ENCODE measurements at places on chromosomes 4 and X.

GRCh38 chr4:45399116-45399515 lies 672.8 kb upstream of the GNPDA2 start:
- DNase-seq = no peak

GRCh38 chr4:29405116-29405515 lies 1315.1 kb upstream of the PCDH7 start:
- DNase-seq = no peak

DNA sequence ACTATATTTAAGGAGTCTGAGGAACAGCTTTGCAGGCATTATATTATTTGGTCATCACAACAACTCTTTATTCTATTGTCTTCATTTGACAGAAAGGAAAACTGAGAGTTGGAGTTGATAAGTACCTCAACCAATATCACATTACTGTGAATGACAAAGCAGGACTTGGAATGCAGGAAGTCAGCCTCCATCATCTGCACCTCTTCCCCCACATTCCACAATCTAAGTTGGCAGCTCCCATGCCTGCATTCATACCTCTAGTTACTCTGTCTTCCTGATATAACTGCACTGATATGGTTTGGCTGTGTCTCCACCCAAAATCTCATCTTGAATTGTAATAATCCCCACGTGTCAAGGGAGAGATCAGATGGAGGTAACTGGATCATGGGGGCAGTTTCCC lies 356.7 kb downstream of the GALNTL6 start:
- no peak for DNase-seq

- no peak for DNase-seq
Measured at GRCh38 chrX:11532291-11533078, 133.2 kb downstream of the ARHGAP6 start.

- no peak for DNase-seq
Measured at GRCh38 chrX:69424910-69425309, 79.2 kb upstream of the NALF2 start.

DNA sequence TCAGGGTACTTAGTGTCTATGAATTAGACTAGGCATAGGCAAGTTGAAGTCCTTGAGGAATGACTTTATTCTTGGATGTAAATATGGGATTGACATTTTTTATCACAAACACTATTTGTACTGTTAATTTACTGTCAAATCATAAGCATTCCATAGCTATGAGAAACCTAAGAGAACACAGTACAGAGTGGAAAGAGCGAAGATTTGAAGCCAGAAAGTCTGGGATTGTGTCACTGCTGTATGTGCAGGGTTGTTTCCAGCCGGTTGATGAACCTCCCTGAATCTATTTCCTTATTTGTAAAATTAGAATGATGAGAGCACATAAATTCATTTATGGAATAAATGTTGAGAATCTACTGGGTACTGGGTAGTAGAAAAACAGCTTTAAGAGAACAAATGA lies 14.4 kb upstream of the KLHL5 start:
- no peak for DNase-seq

GRCh38 chr4:153809916-153810810 lies 21.3 kb upstream of the SFRP2 start:
- DNase-seq = no peak

DNA sequence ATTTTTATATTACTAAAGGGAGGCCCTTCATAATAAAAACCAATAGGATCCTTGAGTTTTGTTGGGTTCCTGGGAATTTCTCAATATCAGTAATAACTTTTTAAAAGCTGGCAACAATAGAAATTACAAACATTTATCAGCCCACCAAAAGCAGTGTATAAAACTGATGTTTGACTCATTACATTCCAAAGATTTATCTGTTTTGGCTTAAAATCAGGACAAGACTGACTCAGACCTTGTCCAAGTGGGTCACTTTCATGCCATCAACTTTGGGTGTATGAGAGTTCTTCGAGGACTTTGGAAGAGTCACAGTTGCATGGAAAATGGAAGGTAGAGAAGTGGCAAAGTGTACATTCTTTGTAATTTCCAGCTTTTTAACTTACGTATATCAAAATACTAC lies 102.8 kb downstream of the FRMPD4 start:
- no peak for DNase-seq

GRCh38 chr4:85741921-85742591 lies 267.1 kb downstream of the ARHGAP24 start:
- no peak for DNase-seq

DNA sequence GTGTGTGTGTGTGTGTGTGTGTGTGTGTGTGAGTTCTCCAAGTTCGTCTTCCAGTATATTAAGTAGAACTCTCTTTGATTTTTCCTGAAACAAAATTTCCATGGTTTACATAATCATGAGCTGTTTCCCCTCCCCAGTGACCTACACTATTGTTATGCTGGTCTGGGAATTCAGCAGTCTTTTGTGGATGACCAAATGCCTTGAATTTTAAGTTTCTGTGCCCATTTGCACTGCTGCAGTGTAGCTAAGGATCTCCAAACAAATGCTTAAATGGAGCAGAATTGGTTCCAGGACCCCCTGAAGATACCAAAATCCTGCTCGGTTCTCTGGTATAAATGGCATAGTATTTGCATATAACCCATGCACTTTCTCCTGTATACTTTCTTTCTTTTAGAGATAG lies 77.2 kb upstream of the SLC34A2 start:
- DNase-seq = no peak

GRCh38 chr4:8310306-8310705 lies 40.8 kb downstream of the HTRA3 start:
- DNase-seq = no peak

GRCh38 chr4:152719801-152720556 lies 40.2 kb upstream of the TMEM154 start:
- no peak for DNase-seq

GRCh38 chr4:55326629-55327028 lies 19.4 kb upstream of the SRD5A3 start:
- DNase-seq = no peak

GRCh38 chrX:3286196-3286945 lies 60.1 kb downstream of the MXRA5 start:
- DNase-seq = no peak

DNA sequence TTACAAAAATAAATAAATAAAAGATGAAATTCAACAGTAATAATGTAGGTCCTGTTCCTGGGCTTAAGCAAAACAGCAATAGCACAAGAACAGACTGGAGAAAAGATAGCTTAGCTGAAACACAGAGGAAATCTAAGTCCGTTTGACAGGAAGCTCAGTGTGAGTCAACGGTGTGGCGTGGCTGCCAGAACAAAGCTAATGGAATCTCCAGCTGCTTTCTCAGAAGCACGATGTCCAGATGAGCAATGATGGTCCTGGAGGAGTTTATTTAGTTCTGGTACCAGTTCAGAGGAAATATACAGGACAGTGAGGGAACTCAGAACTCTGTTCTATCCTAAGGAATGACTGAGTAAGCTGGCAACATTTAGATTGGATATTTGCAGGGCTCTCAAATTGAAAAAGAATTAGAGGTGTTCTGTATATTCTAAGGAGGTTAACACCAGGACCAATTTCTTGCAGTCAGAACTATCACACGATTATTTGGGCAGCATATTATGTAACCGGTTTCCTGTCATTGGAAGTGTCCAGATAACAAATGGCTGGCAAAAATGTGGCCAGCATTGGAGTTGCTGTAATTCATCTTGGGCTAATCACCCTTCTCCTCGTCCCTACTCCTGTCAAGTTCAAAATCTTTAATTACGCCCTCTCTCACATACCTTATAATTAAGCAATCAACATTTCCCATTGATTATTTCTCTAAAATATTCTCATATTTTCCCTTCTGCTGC lies 12.7 kb downstream of the GAB3 start:
- no peak for DNase-seq

GRCh38 chrX:87941841-87942240 lies 424.2 kb downstream of the KLHL4 start:
- no peak for DNase-seq

- no peak for DNase-seq
Measured at GRCh38 chr4:113772319-113772718, 10.8 kb upstream of the CAMK2D start.

DNA sequence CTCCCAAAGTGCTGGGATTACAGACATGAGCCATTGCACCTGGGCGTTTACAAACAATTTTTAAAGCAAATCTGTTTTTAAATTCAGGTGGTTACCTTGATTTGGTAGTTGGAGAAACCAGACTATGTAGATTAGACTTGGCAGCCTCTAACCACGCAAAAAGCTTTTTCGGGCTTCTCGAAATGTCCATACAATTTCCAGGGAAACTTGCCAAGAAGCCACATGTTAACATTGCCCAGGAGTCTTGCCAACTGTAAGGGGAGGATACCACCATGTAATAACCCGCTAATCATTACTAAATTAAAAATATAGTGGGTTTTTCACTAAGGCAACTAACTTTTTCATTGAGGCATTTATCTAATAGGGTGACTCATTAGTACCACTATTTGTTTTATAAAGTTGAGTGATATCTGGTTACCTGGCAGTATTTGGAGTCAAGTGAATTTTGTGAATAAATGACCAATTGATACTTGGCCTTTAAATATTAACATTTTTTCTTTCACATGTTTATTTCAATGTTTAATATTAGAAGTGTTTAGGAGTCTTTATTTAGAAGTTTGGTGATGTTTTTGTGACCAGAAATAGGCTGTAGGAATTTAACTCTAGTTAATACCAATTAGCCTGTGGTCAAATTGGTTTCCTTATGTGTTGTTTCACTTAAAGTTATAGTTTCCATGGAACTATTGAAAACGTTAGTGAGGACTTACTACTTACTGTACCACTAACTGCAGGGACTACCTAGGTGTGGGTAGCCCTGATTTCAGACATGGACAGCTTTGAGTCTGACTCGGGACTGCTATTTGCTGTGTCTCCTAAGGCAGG lies 61.3 kb downstream of the CLDN34 start:
- no peak for DNase-seq

DNA sequence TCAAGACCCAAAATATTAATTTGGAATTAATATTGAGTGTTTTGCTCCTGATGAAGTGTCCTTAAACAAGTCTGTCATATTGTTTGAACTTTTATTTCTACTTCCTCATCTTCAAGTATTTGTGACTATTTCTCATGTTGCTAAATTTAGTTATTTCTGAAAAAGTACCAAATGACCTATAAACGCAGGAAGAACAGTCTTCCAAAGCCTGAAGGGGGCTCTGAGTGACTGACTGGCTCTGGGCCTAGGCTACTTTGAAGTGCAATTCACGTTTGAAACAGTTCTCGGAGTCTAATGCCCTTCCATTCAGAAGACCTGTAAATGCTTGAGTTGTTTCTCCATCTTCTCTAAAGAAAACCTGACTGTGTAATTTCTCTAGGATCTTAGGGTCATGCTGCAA lies 26.5 kb downstream of the GALNT7 start:
- no peak for DNase-seq

GRCh38 chrX:23331701-23332100 lies 2.9 kb upstream of the PTCHD1 start:
- no peak for DNase-seq

DNA sequence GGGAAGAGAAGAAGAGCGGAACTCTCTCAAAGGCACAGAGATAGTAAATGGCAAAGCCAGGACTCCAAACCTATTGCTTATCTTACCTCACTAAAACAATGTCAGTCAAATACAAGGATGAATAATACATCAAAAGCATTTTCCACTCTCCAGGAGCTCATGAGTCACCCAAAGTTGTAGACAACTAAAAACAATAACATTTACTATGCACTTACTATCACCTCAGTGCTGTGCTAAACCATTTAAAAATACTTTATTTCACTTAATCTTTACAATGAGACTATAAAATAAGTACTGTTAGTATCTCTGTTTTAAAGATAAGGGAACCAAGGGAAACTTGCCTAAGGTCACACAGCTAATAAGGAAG lies 163.2 kb upstream of the SPANXC start:
- no peak for DNase-seq

DNA sequence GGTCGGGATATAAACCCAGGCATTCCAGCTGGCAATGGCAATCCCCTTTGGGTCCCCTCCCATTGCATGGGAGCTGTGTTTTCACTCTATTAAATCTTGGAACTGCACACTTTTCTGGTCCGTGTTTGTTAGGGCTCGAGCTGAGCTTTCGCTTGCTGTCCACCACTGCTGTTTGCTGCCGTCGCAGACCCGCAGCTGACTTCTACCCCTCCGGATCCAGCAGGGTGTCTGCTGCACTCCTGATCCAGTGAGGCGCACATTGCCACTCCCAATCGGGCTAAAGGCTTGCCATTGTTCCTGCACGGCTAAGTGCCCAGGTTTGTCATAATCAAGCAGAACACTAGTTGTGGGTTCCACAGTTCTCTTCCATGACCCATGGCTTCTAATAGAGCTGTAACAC lies 1322.1 kb downstream of the ADGRL3 start:
- DNase-seq = no peak

GRCh38 chr4:183330841-183331240 lies 8.6 kb upstream of the CLDN24 start:
- no peak for DNase-seq

DNA sequence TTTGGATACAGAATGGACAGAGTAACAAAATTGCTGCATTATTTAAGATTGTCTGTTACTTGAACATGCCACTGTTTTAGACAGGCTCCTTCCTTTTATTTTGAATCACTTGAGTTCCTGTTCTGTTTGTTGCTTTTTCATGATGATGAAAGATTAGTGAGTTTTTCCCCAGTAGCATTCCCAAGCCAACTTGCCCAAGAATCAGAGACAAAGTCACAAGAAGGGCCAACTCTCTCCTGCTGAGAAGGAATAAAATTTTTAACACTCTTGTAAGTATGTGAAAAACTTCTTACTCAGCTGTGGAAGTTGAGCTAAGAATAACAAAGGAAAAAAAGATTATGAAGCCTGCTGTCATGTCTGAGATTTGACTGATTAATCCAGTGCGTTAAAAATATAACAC lies 104.2 kb downstream of the KLHL8 start:
- DNase-seq = no peak

DNA sequence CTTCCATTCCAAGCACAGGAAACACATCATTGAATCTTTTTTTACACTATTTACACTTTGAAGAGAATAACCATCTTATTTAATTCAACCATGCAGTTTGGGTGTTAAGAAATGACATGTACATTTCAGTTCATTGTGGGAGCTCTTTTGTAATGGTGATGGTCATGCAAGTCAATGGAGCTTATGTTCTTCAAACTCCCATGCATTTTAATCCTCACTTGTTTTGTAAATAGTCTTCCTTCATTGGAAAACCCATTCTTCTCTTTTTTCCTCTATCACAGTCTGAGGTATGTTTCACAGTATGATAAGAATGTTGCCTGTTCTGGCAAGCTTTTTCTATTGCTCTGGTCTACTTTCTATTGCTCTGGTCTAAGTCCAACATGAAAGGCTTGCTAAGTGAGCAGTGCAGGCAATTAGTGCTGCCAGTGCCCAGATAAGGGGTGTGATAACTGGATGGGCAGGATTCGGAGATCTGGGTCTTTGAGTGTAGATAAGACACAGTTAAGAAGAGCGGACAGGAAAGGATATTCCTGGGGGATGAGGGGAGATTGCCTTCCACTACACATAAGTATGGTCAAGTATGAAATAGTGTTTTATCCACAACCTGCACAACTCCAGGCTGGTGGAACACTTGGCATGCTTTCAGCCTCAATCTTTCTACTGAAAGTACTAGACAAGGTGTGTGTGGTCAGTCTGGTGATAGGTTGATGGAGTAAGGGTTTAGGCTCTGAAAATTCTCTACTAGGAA lies 17.1 kb downstream of the AFP start:
- DNase-seq = no peak

- DNase-seq = no peak
Measured at GRCh38 chr4:144645631-144646522, at the start of gene HHIP. Gene HHIP (plus strand): TSS chr4:144646156. CDS start chr4:144646676, 520 bp downstream.
